Hepatocyte (in vitro differentiated cells): ENCODE measurements at places on chromosomes 7 and 10.
A peak's percentile ranks its signal among the peaks of the same experiment; 100 is the strongest.

DNA sequence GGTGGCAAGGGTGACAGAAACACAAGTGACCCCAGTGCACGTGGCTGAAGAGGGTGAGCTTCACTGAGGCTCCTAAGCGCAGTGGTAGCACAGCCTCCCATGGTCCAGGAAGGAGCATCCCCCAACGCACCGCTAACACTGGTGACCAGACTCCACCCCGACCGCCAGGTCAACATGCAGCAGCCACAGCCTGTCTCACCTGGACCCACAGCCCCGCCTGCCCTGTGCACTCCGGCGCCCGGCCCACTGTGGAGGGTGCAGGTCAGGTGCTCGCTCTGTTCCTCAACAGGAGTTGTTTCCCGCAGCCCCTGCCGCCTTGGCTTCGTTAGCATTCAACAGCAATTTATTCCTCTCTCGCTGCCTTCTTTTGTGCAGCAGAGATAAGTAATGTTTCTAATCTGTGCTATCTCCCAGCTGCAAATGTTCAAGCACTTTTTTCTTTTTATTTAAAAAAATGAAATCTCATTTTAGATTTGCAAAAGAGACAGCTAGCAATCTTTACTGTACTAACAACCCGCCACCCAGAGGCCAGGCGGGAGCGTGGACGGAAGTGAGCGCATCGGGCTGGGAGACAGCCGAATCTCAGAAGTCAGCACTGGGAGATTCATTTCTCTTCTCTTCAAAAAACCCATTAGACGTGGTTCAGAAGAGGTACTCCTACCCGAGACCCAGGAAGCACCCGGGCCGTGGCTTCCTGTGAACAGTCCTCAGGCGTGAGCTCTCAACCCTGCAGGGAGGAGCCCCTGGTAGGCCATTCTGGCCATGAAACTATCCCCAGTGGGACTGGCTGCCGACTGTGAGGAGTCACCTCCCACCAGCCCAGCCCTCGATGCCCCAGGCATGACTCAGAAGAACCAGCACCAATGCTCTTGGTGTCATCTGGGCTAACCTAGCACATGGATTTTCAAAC is 133.4 kb downstream of the MAD1L1 start:
- H3K27me3 ChIP-seq, result no peaks in the 10 kb centered on the region
- no peak overlapping the region for H3K4me3 ChIP-seq
- peaks cover 13% of the 10 kb centered on the region for H3K4me1 ChIP-seq
- no peak for DNase-seq
- H3K27ac ChIP-seq, result no peak overlapping the region

DNA sequence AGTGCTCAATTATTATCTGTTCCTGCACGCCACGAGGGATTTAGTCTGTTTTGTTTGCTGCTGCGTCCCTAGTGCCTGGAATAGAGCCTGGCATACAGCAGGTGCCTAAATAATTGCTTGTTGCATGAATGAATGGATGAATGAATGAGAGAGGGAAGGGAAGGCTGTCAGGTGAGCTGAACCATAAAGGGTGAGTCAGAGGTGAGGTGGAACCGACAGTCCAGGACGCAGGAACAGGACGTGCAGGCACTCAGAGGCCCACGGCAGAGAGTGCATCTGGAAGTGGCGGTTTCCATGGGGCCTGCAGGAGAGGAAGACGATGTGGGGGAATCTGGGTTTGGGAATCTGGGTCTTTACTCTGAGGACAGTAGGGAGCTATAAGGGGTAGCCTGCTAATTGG is 17.7 kb upstream of the PPIF start:
- no peak for DNase-seq
- peak overlapping the region; percentile 61 for H3K27ac ChIP-seq
- H3K27me3 ChIP-seq, result no peaks in the 10 kb centered on the region
- H3K4me1 ChIP-seq, result no peaks in the 10 kb centered on the region

GRCh38 chr7:44331682-44332081 is 6.3 kb upstream of the CAMK2B start:
- H3K27ac ChIP-seq, result no peak overlapping the region
- H3K4me1 ChIP-seq, result no peaks in the 10 kb centered on the region
- no peak overlapping the region for H3K4me3 ChIP-seq
- H3K36me3 ChIP-seq, result no peaks in the 10 kb centered on the region

GRCh38 chr10:12922117-12922900 is 79.2 kb downstream of the CCDC3 start:
- no peaks in the 10 kb centered on the region for H3K36me3 ChIP-seq
- H3K4me3 ChIP-seq, result no peak overlapping the region
- no peaks in the 10 kb centered on the region for H3K4me1 ChIP-seq

DNA sequence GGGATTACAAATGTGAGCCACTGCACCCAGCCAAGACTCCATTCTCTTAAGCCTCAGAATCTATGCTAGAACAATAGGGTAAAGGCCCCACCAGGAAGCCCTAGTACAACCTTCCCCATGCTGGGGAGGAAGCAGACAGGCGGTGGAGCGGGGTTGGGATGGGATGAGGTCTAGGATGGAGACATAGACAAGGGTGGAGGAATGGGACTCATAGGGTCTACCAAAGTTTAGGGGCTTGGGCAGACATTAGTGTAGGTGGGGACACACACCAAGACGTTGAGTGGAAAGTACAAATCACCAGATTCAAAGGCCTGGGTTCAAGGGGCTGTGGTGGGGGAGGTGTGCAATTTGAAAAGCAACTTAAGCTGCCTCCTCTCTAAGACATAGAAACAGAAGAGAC is 19.3 kb downstream of the PRSS2 start:
- peaks cover 22% of the 10 kb centered on the region for H3K27me3 ChIP-seq
- DNase-seq, result no peak
- no peaks in the 10 kb centered on the region for H3K4me1 ChIP-seq

GRCh38 chr7:3778345-3778744 is 477.3 kb downstream of the SDK1 start:
- no peaks in the 10 kb centered on the region for H3K36me3 ChIP-seq
- H3K4me1 ChIP-seq, result no peaks in the 10 kb centered on the region
- H3K27ac ChIP-seq, result no peak overlapping the region
- H3K27me3 ChIP-seq, result no peaks in the 10 kb centered on the region
- DNase-seq, result no peak

DNA sequence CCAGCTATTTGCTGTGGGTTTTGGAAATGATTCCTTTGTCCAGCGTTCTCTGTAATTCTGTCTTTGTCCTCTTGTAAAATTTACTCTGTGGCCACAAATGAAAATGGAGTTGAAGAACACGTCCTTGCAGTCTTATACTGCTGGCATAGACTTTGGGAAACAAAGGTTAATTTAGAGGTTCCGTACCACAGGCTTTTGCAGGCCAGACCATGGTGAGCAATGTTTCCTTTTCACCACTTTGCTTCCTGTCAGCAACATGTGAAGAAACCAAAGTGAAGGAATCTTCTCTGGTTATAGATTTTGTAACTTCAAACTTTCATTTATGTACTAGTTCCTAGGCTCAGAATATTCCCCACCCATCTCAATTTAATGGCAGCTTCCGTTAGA is 488.5 kb downstream of the MDFIC start:
- no peak overlapping the region for H3K27ac ChIP-seq
- no peaks in the 10 kb centered on the region for H3K36me3 ChIP-seq
- H3K27me3 ChIP-seq, result no peaks in the 10 kb centered on the region
- no peak overlapping the region for H3K4me3 ChIP-seq
- no peak for DNase-seq

GRCh38 chr10:109957092-109957797 is 33.9 kb upstream of the XPNPEP1 start:
- H3K27ac ChIP-seq, result no peak overlapping the region
- no peaks in the 10 kb centered on the region for H3K27me3 ChIP-seq
- DNase-seq, result no peak
- H3K4me1 ChIP-seq, result peaks cover 15% of the 10 kb centered on the region
- H3K4me3 ChIP-seq, result no peak overlapping the region
- no peaks in the 10 kb centered on the region for H3K36me3 ChIP-seq

DNA sequence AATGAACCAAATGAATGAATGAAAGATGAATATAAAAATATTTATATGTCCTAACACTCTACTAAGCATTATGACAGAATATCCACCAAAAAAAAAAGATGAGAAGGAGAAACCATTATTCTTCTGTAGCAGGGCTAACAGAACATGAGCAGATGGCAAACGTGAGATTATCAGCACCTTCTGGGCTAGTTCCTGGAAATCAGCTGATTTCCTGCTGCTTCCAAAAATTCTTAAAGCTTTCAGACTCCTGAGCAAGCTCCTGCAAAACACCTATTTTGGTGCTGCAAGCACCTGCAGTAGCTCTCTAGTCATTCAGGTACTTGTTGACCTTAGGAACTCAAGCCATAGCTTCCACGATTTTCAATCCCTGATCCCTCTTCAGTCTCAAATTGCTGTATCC is 51.8 kb downstream of the NPSR1 start:
- no peak overlapping the region for H3K27ac ChIP-seq
- H3K4me1 ChIP-seq, result no peaks in the 10 kb centered on the region
- H3K4me3 ChIP-seq, result no peak overlapping the region
- no peaks in the 10 kb centered on the region for H3K27me3 ChIP-seq
- no peak for DNase-seq

GRCh38 chr7:36021917-36022550 is 131.0 kb upstream of the EEPD1 start:
- H3K4me1 ChIP-seq, result no peaks in the 10 kb centered on the region
- no peaks in the 10 kb centered on the region for H3K27me3 ChIP-seq
- no peak overlapping the region for H3K27ac ChIP-seq
- H3K36me3 ChIP-seq, result no peaks in the 10 kb centered on the region
- no peak for DNase-seq

- DNase-seq, result no peak
- no peaks in the 10 kb centered on the region for H3K27me3 ChIP-seq
- H3K36me3 ChIP-seq, result no peaks in the 10 kb centered on the region
- H3K4me3 ChIP-seq, result no peak overlapping the region
- H3K27ac ChIP-seq, result no peak overlapping the region
- H3K4me1 ChIP-seq, result no peaks in the 10 kb centered on the region
Measured at GRCh38 chr7:8014399-8014798, 45.8 kb downstream of the GLCCI1 start.

- no peaks in the 10 kb centered on the region for H3K27me3 ChIP-seq
- DNase-seq, result no peak
- peaks cover 25% of the 10 kb centered on the region for H3K4me1 ChIP-seq
- no peaks in the 10 kb centered on the region for H3K36me3 ChIP-seq
- no peak overlapping the region for H3K27ac ChIP-seq
- no peak overlapping the region for H3K4me3 ChIP-seq
Measured at GRCh38 chr10:1058017-1058416, 1.8 kb downstream of the WDR37 start.

GRCh38 chr7:95469848-95470247 is 15.9 kb upstream of the ASB4 start:
- peak; percentile 10 for DNase-seq
- H3K27ac ChIP-seq, result peak overlapping the region; percentile 19
- no peaks in the 10 kb centered on the region for H3K36me3 ChIP-seq
- no peak overlapping the region for H3K4me3 ChIP-seq

GRCh38 chr7:97847791-97848190 is 24.4 kb downstream of the ASNS start:
- H3K27me3 ChIP-seq, result no peaks in the 10 kb centered on the region
- H3K36me3 ChIP-seq, result no peaks in the 10 kb centered on the region
- no peak overlapping the region for H3K27ac ChIP-seq

DNA sequence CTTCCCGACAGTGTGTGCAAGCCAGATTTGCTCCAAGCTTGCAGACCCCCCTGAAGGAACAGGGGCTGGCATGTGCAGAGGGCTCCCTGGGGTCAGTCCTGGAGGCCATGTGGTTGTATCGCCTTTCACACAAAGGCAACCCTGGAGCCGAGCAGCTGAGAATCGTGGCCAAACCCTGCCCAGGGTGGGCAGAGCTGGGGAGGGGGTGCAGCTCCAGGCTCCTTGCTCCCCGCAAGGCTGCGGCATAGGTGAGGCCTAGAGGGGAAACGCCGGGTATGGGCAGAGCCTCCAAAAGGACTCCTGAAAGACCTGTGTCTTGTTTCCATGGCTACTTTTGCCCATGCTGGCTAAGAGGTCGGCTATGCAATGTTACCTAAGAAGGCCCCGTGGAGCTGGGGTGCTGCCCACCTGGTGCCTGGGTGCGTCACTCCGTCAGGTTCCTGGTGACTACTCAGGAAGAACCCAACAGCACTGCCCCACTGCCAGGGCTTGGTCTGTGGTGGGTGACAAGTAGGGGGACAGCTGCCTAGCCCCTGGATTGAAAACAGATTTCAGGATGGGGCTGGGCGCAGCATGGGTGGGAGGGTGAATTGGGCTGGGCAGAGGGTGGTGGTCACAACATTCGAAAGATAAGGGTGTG is 171.0 kb upstream of the SHH start:
- H3K27me3 ChIP-seq, result no peaks in the 10 kb centered on the region
- no peak overlapping the region for H3K27ac ChIP-seq
- DNase-seq, result no peak
- no peaks in the 10 kb centered on the region for H3K4me1 ChIP-seq
- no peak overlapping the region for H3K4me3 ChIP-seq

- no peak overlapping the region for H3K4me3 ChIP-seq
- H3K36me3 ChIP-seq, result no peaks in the 10 kb centered on the region
- H3K4me1 ChIP-seq, result no peaks in the 10 kb centered on the region
- H3K27me3 ChIP-seq, result no peaks in the 10 kb centered on the region
- DNase-seq, result no peak
Measured at GRCh38 chr7:74418538-74418937, 35.2 kb upstream of the GTF2IRD1 start.

DNA sequence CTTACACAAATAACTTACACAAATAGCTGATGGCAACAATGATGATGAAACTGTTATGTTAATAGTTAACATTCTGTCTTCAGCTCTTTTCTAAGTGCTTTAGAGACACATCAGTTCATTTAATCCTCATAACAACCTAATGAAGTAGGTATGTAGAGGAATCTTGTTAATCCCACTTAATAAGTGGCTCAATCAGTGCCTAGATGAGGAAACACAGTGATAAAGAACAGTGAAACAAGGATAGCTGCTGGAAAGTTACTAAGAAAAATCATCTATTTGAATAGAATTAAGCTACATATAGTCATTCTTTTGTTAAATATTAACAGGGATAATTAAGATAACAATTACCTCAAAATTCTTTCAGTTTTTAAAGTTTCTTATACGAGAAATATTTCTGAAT is 487.6 kb downstream of the ARL4A start:
- DNase-seq, result no peak
- H3K4me3 ChIP-seq, result no peak overlapping the region
- H3K4me1 ChIP-seq, result peaks cover 7% of the 10 kb centered on the region

DNA sequence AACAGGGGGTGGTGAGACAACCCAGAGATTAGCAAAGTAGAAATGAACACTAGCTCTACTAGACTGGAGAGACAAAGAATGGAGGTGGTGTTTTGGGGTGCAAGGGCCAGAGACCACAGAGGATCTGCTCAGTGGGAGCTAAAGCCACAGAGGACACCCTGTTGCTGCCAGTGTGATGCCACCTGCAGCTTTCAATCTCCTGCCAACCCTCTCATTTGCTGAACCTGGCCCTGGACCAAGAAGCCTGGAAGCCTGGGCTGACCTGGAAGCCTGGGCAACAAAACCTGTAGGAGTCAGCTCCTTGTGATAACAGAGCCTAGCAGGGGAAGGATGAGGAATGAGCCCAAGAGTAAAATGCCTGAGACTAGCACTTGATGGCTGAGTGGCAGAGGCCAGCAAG is 81.1 kb upstream of the ADO start:
- no peaks in the 10 kb centered on the region for H3K36me3 ChIP-seq
- no peak overlapping the region for H3K4me3 ChIP-seq
